ACHN (cell line): ENCODE measurements at places on chromosomes 3 and 15.
A peak's percentile ranks its signal among the peaks of the same experiment; 100 is the strongest.

DNA sequence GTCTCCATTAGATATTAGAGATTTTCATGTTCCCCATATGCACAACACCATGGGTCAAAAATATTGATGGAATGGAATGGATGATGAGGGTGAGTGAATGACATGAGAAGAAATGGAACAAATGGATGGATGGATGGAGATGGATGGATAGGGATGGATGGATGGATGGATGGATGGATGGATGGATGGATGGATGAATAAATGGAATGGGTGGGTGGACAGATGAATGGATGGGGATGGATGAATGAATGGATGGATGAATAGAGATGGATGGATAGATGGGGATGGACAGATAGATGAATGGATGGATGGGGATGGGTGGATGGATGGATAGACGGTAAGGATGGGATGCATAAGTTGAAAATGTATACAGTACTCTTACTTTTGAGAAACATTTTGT is 18.6 kb downstream of the CFAP92 start:
- DNase-seq: no peak

GRCh38 chr3:105367406-105368213 is 901 bp downstream of the ALCAM start:
- peak; percentile 71 for DNase-seq

DNA sequence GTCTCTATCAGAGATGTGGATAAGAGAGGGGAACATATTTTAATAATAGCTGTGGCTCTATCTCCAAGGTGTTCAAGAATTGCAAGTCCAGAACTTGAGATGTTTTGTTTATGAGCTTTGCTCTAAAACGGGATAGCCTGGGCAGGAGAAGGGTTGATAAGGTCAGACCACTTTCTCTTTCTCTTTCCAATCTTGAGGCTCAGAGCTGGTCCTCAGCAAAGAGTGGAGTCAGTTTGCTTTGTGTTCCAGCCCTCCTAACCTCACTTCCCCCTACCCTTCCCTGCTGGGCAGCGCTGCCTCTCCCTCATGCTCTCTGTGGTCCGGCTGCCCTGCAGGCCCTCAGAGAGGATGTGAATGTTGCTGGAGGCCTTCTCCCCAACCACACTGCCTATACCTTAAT is 13.8 kb downstream of the KLHL6 start:
- DNase-seq: no peak

DNA sequence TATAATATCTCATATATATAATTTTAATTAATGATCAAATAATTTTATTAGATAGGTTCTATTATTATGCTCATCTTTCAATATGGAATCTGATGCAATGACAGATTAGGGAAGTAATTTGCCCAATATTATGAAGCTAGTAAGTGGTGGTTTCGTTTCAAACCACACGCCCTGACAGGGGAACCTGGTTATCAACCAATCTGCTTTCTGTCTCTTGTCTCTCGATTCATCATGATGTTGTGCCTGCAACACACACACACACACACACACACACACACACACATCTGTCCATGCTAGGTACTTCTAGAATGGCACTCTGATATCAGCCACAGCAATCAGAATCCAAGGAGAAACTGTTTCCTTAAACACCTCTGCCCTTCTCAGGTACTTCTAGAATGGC is 128.4 kb downstream of the ZBBX start:
- no peak for DNase-seq

GRCh38 chr15:85667491-85668424 is 127.0 kb downstream of the KLHL25 start:
- DNase-seq: peak; percentile 95

DNA sequence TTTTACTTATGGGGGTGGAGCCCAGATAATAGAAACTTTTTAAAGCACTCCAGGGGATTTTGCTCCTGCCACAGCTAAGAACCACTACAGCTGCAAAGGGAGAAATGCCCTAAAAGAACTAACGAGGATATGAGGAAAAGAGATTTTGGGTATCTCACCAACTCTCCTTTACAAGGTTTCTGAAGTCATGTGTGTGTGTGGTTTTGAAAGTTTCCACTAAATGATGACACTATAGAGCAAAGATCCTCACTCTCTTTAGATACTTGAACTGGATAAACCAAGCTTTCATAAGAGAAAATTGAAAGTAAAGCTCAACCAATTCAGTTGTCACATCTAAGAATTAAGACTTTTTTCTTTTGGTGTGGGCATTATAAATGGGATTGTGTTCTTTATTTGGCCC is 455.3 kb upstream of the ALCAM start:
- no peak for DNase-seq

DNA sequence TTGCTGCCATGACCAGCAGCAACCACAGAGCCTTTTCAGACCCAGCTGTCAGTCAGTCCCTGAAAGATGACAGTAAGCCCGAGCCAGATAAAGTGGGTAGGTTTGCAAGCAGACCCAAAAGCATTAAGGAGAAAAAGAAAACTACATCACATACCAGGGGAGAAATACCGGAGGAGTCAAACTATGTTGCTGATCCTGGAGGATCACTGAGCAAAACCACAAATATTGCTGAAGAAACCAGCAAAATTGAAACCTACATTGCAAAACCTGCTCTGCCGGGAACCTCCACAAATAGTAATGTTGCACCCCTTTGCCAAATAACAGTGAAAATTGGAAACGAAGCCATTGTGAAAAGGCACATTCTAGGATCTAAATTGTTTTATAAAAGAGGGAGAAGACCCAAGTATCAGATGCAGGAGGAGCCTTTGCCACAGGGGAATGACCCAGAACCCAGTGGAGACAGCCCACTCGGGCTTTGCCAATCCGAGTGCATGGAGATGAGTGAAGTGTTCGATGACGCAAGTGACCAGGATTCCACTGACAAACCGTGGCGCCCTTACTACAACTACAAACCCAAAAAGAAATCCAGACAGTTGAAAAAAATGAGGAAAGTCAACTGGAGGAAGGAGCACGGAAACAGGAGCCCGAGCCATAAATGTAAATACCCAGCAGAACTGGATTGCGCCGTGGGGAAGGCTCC is 42.1 kb upstream of the RASA2 start:
- no peak for DNase-seq

GRCh38 chr3:185382154-185382553 is 19.2 kb downstream of the MAP3K13 start:
- DNase-seq: no peak

- no peak for DNase-seq
Observed at GRCh38 chr3:112048911-112049310, 14.4 kb downstream of the TMPRSS7 start.

GRCh38 chr3:124748560-124749198 is 18.4 kb downstream of the UMPS start:
- no peak for DNase-seq

GRCh38 chr3:136584728-136585127 is 167.4 kb downstream of the STAG1 start:
- DNase-seq: no peak

- DNase-seq: no peak
Observed at GRCh38 chr3:68060191-68060590, 405.8 kb upstream of the SUCLG2 start.
